CD8-positive, alpha-beta memory T cell (primary cell): ENCODE measurements at places on chromosomes 7 and 10.

GRCh38 chr10:16583382-16583781 is 61.7 kb upstream of the C1QL3 start:
- DNase-seq = no peak

- DNase-seq = no peak
These were observed 593.6 kb downstream of the DNAJB6 start for GRCh38 chr7:157930441-157930840.

GRCh38 chr7:151195616-151196450 is 8.8 kb upstream of the ASB10 start:
- no peak for DNase-seq

GRCh38 chr7:142066536-142066935 is 45.0 kb upstream of the MGAM2 start:
- DNase-seq = no peak

DNA sequence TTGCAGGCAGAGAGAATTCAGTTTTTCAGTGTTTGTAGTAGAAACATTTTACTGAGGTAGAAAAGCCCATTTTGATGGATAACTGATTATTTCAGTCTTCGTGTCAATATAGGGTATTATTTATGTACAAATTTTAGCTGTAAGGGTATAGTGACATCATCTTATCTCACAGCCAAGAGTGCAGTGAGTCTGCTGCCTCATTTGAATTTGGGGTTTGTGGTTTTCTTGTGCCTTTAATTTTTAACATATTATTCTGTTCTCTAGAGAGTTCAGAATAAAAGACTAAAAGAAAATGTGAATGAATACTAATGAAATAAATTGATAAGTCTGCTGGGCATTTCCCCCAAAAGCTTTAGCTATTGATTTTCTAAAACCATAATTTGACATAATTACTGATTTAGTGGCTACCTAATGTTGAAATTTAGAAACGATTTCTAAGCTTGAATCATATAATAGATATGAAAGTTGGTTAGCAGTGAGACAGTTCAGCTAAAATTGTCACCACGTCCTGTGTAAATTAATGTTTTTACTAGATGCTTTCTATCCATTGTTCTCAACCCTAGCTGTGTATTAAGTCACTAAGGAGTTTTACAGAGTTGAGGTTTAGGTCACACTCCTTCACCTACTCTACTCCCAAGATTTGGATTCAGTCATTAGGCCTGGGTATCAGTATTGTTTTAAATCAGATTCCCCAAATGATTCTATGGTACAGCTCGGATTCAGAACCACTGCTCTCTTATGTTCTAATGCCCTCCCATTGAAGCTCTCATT is 37.3 kb downstream of the ACADSB start:
- DNase-seq = no peak

GRCh38 chr7:101823096-101823495 is 5.7 kb downstream of the CUX1 start:
- no peak for DNase-seq

GRCh38 chr7:100951888-100952560 is 2.7 kb downstream of the MUC3A start:
- no peak for DNase-seq

GRCh38 chr10:43200538-43201390 is 62.5 kb downstream of the CSGALNACT2 start:
- no peak for DNase-seq

DNA sequence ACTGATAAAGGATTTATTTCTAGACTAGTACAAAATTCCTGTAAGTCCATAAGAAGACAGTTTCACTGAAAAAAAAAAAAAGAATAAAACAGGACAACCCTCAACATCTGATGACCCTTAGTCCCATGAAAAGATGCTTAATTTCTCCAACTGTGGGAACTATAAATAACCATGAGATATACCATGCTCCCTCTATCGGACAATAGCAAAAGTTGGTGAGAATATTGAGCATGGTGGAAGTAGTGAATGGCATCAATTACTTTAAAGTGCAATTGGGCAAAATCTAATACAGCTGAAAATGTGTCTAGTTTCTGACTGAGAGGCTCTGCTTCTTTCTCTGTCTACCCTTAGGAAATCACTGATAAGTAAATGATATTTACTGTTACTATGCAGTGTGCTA is 348.8 kb downstream of the SUGCT start:
- DNase-seq = no peak

DNA sequence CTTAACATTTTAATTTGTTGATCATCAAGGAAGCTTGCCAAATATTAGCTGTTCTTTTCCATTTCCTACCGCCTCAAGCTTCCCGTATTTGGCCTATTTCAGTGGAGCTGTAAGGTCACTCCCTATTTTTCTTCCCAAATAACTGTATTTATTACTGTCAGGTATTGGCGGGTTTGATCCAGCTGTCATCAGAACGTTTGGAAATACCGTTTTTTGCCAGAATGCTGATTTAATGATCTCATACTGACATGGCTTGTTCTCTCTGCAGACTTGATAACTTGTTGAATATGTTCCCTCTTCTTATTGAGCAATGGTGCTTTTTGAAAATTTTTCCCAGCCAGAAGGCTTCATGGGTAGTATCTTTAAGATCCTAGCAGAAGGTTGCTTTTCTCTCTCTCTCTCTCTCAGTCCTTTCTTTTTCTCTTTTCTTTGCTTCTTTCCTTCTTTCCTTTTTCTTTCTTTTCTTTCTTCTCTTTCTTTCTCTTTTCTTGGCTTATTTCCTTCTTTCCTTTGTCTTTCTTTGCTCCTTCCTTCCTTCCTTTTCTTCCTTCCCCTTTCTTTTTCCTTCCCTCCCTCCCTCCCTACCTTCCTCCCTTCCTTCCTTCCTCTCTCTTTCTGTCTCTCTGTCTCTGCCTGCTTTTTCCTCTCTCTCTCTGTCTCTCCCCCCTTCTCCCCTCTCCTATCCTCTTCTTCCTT is 42.1 kb downstream of the CUX1 start:
- no peak for DNase-seq

- DNase-seq = no peak
These were observed 21.3 kb downstream of the ECHDC3 start for GRCh38 chr10:11763501-11763861.

GRCh38 chr10:49173853-49174252 is 14.3 kb downstream of the TMEM273 start:
- DNase-seq = no peak

DNA sequence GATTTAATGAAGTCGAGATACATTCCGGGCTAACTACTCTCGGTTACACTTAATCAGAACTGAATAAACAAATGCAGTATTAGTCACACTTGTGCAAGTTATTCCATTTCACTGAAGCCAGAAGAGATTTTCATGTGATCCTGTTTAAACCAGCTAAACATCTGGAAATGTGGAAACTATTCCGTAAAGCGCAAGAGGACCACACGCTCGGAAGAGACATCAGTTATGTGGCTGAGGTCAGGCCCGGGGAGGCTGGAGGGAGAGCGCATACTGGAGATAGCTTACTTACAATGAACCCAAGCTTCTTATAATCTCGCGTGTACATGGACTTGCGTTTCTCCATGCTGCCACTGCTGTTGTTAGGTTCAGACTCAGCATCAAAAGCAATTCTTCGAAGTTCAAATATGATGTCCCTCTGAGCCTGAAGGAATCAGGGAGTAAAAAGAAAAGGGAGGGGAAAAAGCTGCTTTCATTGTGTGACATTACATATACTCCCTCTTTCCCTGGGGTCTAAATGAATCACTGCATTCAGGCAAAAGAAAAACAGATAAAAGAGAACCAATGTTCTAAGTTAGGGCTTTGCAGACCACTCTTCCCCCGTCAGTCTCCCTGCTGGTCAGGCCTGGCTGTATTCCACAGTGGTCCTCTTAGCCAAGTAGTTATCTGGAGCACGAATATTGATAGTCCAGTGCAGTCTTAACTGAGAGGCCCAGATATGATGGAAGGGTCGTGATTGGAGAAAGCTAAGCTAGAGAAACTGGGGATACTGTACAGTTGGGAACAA is 237.4 kb downstream of the ELMO1 start:
- DNase-seq = no peak

GRCh38 chr10:86313621-86314041 is 53.0 kb downstream of the GRID1 start:
- DNase-seq = no peak
